Fibroblast of skin of right quadriceps (primary cell): ENCODE measurements at places on chromosomes 5 and 9.

DNA sequence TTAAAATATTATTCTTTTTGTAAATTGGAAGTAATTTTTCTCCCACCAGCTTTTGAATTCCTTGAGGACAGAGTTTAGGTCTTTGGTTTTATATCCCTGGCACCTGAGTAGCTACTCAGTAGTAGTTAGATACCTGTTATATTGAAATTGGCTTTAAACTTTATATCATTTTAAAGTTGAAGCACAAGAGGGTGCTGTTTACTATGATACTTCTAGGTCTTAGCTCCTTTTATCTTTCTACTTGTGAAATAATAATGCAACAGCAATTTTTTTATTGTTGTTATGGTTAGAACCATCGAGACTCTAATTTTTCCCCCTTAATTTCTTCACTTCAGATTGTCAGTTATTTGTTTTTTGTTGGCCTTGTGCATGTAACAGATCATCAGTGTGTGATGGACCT lies 46.3 kb downstream of the AP3S1 start:
- DNase-seq: peak; percentile 6

- no peak for DNase-seq
Observed at GRCh38 chr5:22757776-22758175, 95.4 kb downstream of the CDH12 start.

DNA sequence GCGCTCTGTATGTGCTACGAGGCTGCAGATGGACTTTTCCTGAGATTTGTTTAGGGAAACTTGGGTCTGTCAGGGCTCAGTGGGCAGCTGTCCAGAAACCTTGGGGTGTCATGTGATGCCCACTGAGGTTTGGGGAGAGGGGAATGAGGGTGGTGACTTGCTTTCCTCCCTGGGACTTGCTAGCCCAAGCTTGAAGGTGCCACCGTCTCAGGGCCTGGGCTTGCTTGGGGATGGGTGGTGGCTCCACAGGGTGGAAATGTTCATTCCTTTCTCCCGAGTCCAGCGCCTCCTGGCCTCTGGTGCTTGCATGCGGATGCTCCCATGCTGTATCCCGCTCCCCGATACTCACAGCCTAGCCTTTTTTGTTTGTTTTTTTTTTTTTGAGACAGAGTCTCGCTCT lies 33.3 kb downstream of the ZNF618 start:
- no peak for DNase-seq

- no peak for DNase-seq
Observed at GRCh38 chr5:1948663-1949191, 66.0 kb upstream of the IRX4 start.

GRCh38 chr5:132229236-132229635 lies 1.6 kb upstream of the P4HA2 start:
- no peak for DNase-seq

DNA sequence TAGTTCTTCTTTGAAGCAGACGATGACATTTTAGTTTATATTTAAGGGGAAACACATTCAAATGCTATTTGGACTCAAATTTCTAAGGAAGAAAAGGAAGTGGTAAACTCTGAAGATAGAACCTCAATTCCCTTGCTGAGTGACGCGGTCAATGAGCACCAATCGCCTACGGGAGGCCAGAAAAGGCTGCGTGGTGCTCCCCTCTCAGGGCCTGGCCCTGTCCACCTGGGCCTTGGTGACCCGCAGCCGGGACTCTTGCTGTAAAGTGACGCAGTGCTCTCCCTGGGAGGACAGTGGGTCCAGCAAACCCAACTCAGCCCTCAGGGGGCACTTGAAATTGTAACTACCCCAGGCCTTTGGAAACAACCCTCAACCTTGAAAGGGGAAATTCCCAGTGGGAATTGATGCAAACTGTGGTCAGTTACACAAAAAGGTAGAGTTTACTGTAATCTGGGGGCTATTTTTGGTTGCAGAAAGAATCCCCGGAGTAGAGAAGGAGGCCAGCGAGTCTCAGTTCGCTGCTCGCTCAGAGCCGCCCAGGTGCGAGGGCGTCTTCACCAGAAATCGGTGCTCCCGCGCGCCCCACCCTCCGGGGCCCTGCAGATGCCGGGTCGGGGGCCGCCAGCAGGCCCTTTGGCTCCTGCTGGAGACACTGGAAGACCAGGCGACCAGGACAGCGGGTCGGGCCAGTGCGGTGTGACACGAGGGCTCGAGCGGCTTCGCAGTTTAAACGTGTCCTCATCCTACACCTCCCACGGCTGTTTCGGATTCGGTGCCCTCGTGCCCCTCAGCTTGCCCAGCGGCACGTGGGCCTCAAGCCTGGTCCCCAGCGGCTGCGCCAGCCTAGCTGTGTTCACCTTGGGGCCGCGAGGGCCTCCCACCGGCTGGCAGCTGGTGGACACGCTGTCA lies 1.4 kb upstream of the ANKRD33B start:
- DNase-seq: no peak

- DNase-seq: no peak
Observed at GRCh38 chr5:140262839-140263238, 40.1 kb downstream of the PFDN1 start.

GRCh38 chr5:91098541-91098940 lies 284.6 kb downstream of the ARRDC3 start:
- peak; percentile 45 for DNase-seq

DNA sequence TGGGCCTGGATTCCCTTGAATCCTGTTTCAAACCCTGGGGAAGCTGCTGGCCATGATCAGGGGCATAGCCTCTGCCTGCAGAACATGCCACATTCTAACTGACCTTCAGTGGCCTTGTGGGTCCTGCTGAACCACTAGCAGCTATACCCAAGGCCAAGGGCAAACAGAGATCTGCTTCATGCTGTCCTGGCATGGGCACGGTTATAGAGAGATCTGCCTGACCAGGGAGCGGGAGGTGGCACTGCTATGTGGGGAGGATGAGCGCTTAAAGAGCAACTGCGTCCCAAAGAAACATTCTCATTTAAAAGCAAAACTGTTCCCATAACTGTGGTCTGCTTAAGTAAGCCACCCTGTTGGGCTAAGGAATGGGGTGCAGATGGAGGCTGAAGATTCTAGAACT lies 36.5 kb upstream of the SYNPO start:
- DNase-seq: no peak

GRCh38 chr9:95816716-95817115 lies 58.8 kb upstream of the ERCC6L2 start:
- DNase-seq: no peak

- DNase-seq: no peak
Observed at GRCh38 chr5:178839319-178839704, 20.4 kb upstream of the ZNF354B start.

DNA sequence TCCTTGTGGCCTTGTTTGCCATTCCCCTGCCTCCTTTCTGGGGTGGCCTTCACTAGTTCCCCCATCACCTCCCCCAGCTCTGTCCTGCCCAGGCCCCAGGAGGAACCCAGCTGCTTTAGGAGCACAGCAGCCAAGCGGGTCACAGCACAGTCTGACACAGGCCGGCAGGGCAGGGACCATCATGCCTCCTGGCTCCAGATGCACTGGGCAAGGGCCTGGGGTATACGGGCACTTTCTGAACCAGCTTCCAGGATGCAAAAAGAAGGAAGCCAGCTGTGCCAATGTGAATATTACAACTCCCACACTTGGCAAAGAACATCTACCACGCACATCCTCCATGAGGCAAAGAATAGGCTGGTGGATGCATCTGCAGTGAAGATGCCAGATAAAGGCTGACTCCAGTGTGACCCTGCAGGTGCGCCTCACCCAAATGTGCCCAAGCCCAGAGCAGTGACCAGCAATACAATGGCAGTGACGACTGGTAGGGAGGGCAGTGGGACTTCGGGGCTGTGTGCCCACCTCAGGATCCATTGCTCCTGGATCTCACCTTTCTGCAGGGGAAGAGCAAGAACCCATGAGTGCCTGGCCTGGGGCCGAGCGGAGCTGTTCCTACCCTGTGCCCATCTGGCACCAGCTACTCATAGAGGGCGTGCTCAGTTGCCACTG lies 6.3 kb upstream of the IL3 start:
- no peak for DNase-seq

DNA sequence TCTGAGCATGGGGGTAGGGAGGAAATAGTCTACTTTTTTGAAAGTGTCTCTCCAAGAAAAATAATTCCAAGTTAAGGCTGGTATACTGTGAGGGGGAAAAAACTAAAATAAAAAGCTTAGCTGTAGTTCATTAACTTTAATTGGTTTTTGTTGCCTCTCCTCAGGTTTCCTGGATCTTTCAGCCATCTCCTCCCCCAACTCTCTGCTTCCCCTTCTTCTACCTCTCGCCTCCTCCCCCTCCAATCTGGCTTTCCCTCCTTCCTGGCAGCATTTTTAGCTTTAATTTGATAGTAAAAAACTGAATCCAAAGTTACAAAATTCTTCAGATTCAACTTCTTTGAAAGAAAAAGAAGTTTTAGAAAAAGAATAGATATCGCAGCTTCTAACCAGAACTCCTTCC lies 462.6 kb downstream of the CETN3 start:
- DNase-seq: no peak

DNA sequence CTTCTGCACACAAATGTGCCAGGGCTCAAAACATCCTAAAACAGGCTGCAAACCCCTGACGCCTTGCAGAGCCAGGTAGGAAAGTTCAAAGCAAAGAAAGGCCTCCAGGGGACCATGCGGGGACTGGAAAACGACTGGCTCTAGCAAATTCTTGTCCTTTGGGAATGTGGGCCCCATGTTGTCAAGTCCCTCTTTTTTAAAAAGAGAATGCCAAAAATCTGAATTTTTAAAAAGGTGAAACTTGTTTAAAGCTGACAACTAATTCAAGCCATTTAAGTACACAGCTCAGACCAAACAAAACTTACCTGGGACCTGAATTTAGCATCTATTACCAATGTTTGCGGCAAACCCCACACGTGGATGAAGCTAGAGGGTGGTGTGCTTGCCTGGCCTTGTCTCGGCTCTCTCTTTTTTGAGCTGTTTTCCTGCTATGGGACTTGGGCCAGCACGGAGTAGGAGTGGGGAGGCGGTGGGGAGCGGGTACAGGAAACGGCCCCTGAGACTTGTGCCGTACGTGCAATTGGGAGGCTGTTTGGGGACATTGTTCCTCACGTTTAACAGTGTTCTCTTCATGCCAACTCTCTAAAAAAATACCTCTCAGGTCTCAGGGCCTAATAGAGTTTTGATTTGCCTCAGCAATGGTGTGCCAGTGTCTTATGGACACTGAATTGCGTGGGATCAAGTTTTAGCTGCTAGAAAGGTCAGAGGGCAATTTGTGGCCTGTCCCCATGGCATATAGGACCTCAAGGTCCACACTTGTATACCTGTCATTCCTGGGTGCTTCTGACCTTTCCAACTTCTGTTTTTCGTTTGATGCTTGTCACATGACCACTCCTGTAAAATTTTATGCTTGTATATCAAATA lies 15.1 kb upstream of the PHF19 start:
- no peak for DNase-seq

GRCh38 chr9:137674976-137675320 lies 56.1 kb downstream of the EHMT1 start:
- DNase-seq: no peak

DNA sequence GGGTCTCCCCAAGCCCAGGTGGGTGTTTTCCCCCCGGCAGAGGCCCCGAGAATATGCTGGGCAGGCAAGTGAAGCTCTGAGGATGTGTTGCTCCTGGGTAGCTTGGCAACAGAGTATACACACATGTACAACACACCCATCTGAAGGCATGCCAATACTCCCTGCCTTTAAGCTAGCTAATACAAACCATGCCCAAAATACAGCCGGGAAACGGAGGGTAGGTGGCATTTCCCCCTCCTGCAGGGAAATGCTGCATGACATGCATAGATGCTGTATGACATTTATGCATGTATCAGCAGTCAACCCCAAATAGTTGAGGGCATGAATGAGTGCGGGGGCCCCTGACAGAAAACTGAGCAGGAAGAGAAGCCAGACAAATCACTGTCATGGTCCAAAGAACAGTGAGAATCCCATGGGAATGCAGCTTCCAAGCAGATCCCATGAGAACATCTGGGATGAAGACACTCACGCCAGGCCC lies 614.1 kb downstream of the EBF1 start:
- peak; percentile 81 for DNase-seq

DNA sequence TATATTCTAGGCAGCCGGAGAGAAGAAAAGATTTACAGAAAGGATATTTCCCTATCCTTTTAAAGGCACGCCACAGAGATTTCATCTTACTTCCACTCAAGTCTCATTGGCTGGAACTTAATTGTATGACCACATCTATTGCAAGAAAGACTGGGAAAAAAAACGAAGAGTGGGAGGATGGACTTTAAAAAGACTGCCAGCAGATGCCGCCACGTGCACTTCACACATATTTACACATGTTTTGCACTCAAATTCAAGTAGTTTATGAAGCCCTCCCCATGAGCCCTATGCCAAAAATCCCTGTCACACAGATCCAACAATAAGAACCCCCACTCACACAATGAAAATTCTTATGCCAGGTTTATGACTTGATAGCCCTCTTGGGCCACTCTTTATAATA lies 138.5 kb upstream of the TYRP1 start:
- peak; percentile 11 for DNase-seq

GRCh38 chr9:80763536-80763935 lies 925.8 kb downstream of the TLE1 start:
- no peak for DNase-seq

DNA sequence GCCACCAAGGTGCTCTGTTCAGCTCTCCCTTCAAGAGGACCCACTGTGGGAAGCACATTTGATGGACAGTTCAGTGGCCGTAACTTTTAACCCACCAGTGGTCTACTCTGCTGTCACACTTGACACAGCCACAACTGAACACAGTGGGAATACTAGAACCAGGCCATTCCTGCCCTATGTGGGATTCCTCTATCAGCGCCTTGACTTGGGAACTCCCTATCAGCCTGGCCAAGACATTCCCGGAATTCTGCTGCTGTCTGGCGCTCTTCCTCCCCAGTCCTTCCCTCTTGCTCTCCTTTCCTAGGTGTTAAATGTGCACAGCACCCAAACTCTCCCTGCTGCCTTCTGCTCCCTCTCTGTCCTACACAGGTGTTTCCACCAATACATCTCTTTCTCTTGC lies 23.1 kb upstream of the SH3PXD2B start:
- DNase-seq: no peak

- DNase-seq: peak; percentile 60
Observed at GRCh38 chr9:20599195-20599594, 23.1 kb downstream of the MLLT3 start.

- DNase-seq: no peak
Observed at GRCh38 chr5:35815089-35815936, 41.4 kb upstream of the IL7R start.

GRCh38 chr5:21237461-21237860 lies 1249.5 kb upstream of the CDH18 start:
- peak; percentile 38 for DNase-seq

- peak; percentile 43 for DNase-seq
Observed at GRCh38 chr5:14081791-14082190, 61.4 kb upstream of the TRIO start.

GRCh38 chr5:166369346-166369745 lies 1922.1 kb upstream of the WWC1 start:
- DNase-seq: no peak

DNA sequence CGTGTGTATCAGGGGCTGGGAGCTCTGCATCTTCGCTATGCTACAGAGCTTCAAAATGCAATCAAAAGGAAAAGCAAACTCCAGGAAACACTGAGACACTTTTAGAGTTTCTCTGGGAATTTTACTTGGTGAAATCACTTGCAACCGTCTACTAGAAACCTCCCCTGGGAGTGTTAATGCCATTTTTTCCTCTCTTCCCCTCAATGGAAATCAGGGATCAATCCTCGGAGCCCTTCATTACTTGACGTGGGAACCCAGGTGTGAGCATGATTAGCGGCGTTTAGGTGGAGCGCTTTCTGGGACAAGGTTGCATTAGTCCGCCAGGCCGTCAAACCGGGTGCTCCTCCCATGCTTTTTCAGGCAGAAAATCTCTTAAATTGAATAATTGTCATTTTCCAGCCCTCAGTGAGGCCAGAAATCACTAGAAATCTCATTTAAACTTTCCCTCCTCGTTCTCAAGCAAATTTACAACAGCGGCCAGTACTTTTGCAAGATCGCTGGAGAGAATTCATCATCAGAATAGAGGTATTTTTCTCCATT lies 191.3 kb downstream of the IRX1 start:
- DNase-seq: no peak
